GM12878 (cell line): ENCODE measurements at places on chromosomes 2 and 18. TPM values are rescaled to one million over a fixed set of nuclear protein-coding genes. Genes with fewer than 3 reads are reported as not detected.

The PDE11A gene
- not detected in 2 replicates for total RNA-seq

The ROCK2 gene
- total RNA-seq = 16.3 and 19.3 TPM in 2 replicates

The CPO gene
- total RNA-seq = not detected in 2 replicates

DNA sequence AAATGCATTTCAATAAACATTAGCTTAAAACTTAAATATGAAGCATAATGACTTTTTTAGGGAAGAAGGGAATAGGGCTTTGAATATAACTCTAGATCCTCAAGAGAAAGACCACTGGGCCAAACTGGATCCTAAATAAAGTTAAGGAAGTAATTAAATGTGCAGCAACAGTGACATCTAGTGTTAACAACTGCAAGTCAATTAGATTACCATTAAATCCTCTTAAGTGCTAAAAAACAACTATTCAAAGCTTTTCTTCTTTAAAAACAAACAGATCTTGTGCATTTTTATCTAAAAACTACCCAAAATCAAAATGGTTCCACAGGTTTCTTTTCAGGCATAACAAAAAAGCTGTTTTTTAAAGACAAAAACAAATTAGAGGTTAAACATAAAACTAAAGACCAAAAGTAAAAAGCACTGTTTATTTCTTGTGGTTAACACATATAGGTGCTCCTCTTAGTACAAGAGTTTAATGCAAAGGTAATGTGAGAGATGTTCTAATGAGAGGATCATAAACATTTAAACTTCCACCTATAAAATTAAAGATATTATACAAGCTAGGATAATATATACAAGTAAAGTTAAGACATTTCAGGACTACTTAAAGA lies 111.4 kb downstream of the THADA start:
- DNase-seq = no peak

The SERPINB12 gene
- total RNA-seq = not detected in 2 replicates

- DNase-seq = no peak
Measured at GRCh38 chr2:20672201-20672951, 5.4 kb downstream of the GDF7 start.

DNA sequence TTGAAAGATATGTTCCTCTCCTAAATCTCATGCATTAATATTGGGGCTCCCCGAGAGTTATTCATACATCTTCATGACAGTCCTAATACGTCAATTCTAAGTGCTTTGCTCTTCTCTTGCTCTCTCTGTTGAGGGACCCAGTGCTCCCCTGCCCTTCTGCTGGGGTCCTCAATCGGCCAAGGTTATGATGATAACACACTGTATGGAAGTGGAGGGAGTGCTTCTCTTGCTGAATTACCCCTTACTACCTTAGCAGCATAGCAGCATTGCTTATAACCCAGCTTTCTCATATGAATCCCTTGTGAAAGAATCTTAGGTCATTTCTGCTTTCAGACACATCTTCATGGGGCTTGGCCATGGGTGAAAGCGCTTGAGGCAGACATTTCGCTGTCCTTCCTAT lies 43.2 kb downstream of the ITPRID2 start:
- no peak for DNase-seq

The C2orf80 gene
- total RNA-seq = not detected in 2 replicates

The CNGA3 gene
- not detected in 2 replicates for total RNA-seq

- no peak for DNase-seq
Measured at GRCh38 chr2:149421791-149422190, 91.4 kb downstream of the LYPD6 start.

DNA sequence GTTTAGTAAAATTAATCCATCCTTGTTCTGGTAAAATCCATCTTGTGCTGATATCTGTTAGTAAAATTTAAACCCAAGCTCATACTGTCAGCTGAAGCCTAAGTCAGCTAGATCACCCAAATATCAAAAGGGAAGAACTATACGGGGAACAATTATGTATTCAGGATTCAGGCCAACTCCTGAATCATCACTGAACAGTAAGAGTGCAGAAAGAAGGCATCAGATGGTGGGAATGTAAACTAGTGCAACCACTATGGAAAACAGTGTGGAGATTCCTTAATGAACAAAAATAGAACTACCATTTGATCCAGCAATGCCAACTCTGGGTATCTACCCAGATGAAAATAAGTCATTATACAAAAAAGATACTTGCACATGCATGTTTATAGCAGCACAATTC lies 81.8 kb downstream of the RAPGEF4 start:
- no peak for DNase-seq

DNA sequence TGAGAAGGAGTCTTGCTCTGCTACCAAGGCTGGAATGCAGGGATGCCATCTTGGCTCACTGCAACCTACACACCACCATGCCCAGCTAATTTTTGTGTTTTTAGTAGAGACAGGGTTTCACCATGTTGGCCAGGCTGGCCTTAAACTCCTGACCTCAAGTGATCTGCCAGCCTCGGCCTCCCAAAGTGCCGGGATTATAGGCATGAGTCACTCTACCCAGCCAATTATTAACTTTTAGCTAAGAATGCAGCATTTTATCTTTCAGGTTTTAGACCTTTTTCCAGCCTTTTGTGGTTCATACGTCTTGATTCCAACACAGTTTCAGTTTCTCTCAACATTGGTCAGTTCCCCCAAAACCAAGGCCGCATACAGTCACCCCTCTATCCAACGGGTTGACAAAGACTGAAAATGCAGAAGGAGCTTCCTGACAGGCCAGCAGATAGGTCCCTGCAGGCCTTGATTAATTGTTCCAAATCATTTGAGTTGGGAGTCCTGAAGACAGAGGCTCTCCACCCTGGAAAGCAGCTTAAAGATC lies 262.2 kb upstream of the KLHL29 start:
- no peak for DNase-seq

The SLC8A1 gene
- 0.11 and 0.21 TPM in 2 replicates for total RNA-seq

The ZNF521 gene
- 0.05 TPM in 1 of 2 replicates, not detected in the other for total RNA-seq

DNA sequence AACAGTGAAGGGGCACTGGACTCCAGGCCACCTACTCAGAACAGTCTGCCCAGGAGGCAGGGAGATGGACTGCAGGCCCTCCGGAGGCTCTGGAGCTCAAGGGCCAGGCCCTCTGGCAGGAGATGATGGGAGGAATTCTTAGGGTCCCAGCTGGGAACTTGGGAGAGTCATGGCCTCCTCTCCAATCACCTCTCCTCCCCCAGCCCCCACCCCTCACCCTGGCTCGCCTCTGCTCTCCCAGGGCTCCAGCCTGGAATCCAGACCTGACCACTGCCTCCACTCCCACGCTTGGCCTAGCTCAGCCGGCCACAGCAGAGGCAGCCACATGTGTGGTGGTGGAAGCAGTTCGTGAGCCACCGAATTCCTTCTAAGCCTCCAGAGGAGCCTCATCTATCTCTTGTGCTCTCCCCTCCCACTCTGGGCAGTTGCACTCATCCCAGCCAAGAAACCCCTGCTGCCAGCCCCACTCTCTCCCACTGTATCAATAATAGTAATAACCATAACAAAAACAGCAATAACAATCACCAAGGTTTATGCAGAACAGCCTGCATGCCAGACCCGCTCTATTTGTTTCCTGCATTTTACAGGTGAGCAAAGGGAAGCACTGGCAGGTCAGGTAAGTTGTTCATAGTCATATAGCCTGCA lies 67.4 kb downstream of the TNS1 start:
- no peak for DNase-seq

DNA sequence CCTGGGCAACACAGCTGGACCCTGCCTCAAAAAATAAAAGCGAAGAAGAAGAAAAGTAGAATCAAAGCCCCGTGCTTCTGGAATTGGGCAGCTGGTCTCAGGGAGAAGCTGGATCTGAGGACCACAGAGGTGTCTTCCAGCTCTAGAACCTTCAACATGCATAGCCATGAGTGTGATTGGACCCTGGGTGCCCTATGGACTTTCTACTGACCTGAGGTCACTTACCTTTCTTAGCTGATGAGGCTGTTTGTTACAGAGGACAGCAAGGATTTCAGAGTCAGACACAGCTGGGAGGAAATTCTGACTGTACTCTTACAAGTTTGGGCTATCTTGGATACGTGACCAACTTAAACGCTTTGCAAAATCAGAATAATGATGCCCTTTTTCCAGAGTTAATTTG lies 82.4 kb upstream of the GATA6 start:
- no peak for DNase-seq

The SIX2 gene
- not detected in 2 replicates for total RNA-seq

The COL6A3 gene
- total RNA-seq = 0.43 and 0.51 TPM in 2 replicates

DNA sequence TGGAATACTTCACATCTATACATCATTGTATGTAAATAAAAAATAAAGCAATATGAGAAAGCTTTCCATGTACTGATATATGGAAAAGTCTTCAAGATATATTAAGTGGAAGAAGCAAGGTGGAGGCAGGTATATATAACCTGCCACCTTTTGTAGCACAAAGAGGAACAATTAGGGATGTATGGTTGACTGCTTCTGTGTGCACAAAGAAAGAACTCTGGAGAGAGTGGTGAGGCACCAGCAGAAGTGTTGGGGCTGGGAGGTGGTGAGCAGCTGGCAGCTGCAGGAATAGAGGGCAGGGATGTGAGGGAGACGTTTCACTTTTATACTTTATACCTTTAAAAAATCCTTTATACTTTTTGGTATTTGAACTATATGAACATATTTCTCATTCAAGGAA lies 26.1 kb downstream of the KIF5C start:
- no peak for DNase-seq

DNA sequence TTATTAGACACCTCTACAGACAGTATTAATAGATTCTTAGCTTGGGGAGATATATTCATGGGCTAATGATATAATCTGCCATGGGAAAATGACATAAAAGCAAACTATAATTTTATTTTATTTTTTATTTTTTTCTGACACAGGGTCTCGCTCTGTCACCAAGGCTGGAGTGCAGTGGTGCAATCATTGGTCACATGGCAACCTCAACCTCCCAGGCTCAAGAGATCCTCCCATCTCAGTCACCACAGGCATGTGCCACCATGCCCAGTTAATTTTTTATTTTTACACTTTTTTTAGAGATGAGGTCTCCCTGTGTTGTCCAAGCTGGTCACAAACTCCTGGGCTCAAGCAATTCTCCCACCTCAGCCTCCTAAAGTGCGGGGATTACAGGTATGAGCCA lies 39.3 kb downstream of the RTN4 start:
- DNase-seq = no peak

- DNase-seq = no peak
Measured at GRCh38 chr2:151043484-151043883, 218.2 kb downstream of the RBM43 start.

The DTYMK gene
- 80.5 and 82.4 TPM in 2 replicates for total RNA-seq

DNA sequence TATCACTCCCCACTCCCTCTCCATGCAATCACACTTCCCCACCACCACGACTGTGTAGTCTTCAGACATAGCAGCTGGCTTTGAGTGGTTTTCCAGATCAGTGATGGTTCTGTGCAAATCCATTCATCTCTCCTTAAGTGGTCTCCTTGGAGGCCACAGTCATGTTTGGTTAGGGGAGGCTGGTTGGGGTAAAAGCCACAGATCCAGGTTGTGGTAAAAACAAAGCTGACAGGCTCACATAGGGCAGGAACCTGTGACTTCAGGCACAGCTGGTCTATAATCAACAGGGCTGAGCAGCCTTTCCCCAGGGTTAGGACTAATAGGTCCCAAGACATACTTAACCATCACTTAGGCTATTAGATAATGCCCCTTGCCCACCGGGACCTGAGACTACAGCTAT lies 46.2 kb upstream of the FZD7 start:
- DNase-seq = no peak
